ENCODE measurements at places on chromosomes 4 and X.

GRCh38 chrX:22296871-22297270 is 24.2 kb downstream of the CBLL2 start:
- DNase-seq: no peak

- DNase-seq: no peak
These were observed 1.4 kb upstream of the MAGED1 start for GRCh38 chrX:51891821-51892551.

GRCh38 chr4:13920901-13921300 is 293.4 kb upstream of the BOD1L1 start:
- no peak for DNase-seq

GRCh38 chr4:186134257-186134656 is 29.8 kb downstream of the FAM149A start:
- DNase-seq: no peak

DNA sequence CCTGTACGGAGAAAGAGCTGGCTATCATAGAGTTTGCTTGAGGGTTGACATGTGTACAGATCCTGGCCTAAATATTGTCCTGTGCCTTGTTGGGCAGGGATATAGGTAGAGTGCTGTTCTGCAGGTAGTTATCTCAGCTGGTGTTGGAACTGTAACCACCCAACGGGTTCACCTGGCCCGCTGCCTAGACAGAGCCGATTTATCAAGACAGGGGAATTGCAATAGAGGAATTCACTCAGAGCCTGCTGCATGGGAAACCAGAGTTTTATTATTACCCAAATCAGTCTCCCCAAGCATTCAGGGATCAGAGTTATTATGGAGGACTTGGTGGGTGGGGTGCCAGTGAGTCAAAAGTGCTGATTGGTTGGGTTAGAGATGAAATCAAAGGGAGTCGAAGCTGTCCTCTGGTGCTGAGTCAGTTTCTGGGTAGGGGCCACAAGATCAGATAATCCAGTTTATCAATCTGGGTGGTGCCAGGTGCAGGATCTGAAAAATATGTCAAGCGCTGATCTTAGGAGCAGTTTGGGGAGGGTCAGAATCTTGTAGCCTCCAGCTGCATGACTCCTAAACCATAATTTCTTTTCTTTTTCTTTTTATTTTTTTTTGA is 42.5 kb upstream of the XIAP start:
- DNase-seq: no peak

DNA sequence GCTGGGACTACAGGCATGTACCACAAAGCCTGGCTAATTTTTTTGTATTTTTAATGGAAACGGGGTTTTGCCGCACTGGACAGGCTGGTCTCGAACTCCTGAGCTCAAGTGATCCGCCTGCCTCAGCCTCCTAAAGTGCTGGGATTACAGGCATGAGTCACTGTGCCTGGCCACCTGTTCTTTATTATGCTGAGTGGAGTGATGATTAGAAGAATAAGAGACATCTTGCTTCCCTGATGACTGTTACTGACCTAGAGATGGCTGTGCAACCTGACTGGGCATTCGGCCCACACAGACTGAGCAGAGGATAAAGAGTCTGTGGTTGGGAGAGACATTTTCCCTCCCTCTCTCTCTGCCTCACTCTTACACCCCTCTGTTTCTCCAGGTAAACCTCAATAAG is 56.7 kb downstream of the SPINK2 start:
- no peak for DNase-seq

GRCh38 chrX:151396042-151396824 is 773 bp upstream of the VMA21 start:
- DNase-seq: no peak

GRCh38 chrX:123330229-123330942 is 146.3 kb downstream of the GRIA3 start:
- no peak for DNase-seq

- no peak for DNase-seq
These were observed 96.4 kb upstream of the PSAPL1 start for GRCh38 chr4:7530932-7531639.

- DNase-seq: no peak
These were observed 298.3 kb downstream of the EVC2 start for GRCh38 chr4:5409972-5410618.

DNA sequence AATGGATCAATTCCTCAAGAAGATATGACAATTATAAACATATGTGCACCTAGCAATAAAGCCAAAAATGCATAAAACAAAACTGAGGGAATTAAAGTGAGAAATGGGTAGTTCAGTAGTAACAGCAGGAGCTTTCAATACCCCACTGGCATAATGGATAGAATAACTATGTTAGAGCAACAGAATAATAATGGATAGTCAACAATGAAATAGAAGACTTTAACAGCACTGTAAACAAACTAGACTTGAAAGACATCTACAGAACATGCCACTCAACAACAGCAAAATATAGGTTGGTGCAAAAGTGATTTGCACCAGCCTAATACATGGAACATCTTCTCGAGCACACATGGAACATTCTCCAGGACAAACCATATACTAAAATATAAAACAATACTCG is 20.0 kb upstream of the MBNL3 start:
- DNase-seq: no peak

DNA sequence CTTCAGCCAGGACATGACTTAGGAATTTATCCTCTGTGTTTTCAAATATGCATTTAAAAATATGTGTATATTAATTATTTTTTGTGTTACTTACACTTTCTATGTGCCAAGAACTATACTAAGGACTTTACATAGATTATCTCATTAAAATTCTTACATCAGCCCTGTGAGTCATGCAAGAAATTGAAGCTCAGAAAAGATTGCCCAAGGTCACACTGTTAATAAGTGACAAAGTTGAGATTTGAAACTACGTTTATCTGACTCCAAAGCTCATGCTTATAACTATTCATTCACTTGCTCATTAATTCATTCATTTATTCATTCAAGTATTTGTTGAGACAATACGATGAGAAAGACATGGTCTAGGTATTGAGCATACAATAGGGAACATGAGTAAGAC is 62.9 kb upstream of the CHRDL1 start:
- no peak for DNase-seq

DNA sequence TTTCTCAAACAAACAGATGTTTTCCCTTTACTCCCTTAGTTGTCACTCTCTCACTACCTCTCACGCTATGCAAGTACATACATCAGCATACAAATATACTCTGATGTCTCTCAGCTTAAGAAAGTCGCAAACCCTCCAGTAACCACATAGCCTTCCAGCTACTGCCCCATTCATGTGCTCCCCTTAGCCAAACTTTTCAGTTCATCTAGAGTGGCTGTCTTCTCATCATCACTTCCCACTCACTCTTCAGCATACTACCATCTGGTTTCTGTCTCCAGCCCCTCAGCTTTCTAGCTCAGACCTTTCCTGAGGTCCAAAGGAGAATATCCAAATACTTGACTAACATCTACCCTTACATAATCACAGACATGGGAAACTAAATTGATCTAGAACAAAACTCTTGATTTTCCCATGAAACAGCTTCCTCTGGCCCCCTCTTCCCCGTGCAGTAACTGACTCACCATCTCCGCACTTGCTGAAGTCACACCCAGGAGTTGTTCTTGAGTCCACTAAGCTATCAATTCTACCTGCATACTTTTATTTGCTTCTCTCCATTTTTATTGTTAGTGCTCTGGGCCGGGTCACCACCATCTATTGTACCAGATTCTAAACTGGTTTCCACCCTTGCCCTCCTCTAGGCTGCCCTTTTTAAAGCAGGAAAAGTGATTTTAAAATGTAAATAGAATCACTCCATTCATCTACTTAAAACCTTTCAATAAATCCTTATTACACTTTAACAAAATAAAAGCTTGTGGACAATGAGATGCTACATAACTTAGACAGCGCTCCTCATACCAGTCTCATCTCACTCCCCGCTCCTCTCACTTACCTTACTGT is 57.2 kb downstream of the CASP6 start:
- DNase-seq: no peak

DNA sequence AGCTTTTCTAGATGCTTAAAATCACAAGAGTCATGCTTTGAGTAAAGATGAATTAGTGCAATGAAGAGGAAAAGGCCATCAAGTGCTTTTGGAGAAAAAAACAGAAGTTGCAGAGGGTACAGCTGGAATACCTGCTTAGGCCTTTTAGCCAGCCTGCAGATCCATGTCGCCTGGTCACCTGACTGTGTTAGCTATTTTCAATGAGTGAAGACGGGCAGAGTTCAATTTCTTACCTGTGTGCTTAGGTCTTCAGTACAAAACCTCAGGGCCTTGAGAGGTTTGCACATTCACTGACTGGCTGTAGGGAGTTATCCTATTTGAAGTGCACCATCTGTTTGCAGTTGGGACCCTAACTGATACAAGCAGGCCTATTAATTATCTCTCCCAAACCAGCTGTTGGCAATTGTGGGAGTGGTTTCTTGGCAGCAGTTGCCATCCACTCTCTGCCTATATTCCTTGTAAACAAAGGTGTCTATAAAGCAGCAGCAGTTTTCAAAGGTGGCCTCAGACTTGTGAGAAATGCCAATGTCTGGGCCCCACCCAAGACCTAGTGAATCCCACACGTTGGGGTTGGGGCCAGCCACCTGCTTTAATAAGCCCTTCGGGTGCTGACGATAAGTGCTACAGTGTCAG is 16.3 kb upstream of the FAT1 start:
- no peak for DNase-seq

- DNase-seq: no peak
These were observed 78.0 kb downstream of the MSN start for GRCh38 chrX:65745427-65745826.

GRCh38 chr4:581753-582361 is 5.8 kb upstream of the TMEM271 start:
- DNase-seq: no peak

- no peak for DNase-seq
These were observed 81.7 kb downstream of the PDGFC start for GRCh38 chr4:156889616-156890594.
